ENCODE measurements at places on chromosomes 11 and 22.

DNA sequence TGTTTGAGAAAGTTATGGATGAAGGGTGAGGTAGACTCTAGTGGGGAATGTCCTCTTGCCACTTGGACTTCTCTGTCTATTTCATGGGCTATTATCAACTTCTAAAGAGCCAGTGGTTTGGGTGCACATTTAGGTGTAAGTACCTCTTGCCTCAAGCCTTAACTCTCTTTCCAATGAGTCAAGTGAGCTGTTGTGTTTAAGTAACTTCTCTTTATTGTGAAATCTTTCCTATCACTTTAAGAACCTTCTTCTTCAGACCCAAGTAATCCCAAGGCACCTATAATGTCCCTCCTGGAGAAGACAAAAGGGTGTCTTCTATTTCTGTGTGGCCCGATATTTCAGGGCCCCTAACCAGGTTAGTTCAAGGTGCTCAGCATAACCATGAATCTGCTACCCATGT lies 90.5 kb upstream of the VPREB1 start:
- DNase-seq = no peak

DNA sequence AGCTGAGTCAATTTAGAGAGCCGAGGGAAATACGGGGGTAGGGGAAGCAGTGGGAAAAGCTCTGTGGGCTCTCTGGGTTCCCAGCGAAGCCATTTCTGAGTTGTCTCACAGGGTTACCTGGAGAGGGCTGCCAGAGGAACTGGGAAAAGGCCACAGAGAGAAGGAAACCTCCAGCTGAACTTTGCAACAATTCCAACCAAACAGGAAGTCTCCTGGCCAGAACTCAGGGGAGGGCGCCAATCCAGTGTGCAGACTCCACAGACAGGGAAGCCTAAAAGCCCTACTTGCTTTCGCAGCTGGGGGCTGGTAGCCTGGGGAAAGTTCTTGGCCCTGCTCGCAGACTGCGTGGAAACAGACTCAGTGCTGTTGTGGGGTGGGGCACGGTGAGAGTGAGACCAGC lies 23.1 kb upstream of the GNAZ start:
- no peak for DNase-seq

DNA sequence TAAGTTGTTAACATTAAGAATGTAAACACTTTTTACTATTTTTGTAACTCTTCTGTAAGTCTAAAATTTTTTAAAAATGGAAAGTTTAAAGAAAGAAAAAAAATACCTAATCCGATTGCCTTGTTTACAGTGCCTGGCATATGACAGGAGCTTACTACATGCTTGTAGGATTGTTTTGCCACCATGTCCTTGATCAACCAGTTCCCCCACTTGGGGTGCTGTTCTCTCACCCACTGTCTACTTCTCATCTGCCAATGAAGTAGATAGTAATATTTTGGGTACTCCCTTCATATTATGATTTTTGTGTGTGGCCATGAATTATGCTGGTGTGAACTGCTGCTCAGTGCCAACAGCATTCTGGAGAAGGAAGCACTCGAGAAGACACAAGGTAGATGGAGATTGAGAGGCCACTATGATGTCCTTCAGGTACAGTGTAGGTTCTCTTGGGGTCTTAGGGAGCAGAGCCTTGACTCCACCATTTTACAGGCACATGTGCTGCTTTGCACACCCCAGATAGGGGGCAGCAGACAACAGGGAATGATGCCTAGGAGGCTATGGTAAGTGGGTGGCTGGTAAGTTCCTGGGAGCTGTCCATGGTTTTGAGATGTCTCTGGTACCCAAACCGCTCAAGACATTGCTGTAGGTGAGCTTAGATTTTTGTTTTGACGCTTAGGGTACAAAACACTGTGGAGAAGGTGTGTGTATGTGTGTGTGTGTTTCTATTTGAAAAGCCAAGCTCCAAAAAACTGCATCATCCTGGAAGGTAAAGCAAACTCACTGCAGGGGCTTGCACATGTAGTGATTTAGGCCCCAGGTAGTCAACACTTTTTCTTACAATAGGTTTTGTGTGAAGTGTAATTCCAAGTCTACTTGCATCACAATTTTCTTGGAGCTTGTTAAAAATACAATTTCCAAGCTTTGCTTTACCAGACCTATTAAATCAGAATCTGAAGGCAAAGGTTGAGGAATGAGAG lies 494.5 kb upstream of the LARGE1 start:
- DNase-seq = no peak

DNA sequence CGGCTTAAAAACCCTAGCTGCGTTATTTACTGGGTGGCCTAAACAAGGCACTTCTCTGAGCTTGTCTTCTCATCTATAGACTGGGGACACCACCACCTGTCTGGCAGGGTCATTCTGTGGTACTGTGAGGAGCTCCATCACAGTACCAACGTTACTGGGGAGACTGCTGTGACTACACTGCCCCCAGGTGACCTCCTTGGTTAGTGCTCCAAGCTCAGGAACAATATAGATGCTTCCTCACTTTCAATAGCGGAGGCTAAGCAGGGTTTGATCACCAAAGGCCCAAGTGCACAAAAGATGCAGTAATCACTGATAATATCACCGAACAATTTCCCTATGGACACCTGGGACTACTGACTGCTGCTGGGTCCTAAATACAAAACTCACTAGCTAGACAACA lies 18.8 kb downstream of the PRPF19 start:
- DNase-seq = no peak

DNA sequence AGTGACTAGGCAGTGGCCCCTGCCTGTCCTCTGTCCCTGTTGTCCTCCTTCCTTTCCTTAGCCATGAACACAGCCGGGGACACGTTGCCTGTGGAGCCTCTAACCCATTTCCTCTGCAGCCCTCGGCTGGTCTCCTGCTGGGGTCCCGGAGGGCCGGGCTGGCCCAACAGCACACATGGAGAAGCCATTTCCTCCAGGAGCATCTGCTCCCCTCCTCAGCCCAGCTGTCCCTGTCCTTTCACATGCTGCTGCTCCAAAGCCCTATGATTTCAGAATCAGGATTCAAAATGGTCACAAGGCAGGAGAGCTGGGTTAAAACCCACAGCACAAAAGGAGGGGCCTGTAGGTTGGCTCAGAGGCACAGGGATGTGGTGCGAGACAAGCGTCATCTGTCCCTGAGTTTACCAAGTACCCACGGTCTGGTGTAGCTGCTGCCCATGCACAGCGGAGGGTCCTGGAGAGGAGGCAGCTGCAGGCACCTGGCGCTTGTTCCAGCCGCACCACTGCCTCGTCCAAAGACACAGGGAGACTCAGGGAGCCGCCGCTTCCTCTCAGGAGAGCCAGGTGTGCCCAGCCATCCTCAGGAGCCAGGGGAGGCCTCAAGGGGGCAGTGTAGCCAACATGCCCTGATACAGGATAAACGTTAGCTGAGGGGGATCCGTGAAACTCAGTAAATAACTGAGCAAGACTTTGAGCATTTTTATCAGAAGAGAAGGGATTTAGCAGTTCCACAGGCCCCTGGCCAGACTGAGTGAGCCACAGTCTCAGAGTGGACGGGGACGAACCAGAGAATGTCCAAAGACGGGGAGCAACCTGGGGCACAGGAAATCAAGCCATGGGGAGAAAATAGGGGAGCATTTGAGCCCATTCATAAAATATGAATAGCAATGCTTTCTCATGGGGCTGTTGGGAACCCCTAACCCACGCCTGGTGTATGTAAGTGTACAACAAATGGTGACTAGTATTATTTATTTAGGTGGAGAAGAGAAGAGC lies 3.9 kb upstream of the VSIG10L2 start:
- peak; percentile 12 for DNase-seq

DNA sequence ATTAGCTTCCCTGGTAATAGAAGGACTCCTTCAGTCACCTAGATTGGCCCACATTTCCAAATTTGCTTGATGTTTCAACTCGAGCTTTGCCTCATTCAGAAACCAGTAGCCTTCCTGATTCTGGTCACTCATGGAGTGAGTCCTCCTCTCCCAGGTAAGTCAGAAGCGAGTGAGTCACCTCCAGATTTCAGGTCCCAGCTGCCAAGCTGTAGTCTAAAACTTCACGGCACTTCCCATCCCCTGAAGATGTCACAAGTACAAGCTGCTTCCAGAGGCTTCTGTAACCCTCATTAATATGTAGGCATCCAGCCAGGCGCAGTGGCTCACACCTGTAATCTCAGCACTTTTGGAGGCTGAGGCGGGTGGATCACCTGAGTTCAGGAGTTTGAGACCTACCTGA lies 23.5 kb downstream of the ARHGAP8 start:
- no peak for DNase-seq

DNA sequence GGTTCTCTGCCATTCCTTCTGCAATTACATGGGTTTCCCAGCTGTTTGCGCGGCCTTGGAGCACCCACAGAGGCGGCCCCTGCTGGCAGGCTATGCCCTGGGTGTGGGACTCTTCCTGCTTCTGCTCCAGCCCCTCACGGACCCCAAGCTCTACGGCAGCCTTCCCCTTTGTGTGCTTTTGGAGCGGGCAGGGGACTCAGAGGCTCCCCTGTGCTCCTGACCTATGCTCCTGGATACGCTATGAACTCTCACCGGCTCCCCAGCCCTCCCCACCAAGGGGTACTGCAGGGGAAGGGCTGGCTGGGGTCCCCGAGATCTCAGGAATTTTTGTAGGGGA lies 2.6 kb downstream of the RCE1 start:
- DNase-seq = no peak

DNA sequence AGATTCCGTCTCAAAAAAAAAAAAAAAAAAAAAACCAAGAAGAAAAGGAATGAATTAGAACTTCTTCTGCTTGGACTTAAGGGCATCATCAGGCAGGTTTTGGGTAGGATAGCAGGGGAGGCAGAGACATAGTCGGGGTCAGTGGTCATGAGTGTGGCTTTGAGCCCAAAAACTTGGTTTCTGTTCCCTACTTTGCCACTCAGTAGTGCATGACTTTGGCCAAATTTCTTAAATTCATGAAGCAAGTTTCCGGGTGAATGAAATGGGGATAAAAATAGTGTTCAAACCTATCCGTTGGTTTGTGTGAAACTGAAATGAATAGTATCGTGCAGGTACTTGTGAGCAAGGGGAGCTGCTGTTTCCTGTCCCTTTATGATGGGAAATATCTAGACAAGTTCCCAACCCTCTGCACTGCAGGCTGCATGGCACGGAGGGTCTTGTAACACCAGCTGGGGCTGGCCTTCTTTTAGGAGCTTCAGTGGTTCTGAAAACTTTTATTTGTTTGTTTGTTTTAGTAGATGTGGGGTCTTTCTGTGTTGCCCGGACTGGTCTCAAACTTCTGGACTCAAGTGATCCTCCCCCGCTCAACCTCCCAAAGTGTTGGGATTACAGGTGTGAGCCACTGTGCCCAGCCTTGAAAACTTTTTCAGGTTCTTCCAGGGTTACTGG lies 18.4 kb downstream of the NEAT1 start:
- DNase-seq = no peak

DNA sequence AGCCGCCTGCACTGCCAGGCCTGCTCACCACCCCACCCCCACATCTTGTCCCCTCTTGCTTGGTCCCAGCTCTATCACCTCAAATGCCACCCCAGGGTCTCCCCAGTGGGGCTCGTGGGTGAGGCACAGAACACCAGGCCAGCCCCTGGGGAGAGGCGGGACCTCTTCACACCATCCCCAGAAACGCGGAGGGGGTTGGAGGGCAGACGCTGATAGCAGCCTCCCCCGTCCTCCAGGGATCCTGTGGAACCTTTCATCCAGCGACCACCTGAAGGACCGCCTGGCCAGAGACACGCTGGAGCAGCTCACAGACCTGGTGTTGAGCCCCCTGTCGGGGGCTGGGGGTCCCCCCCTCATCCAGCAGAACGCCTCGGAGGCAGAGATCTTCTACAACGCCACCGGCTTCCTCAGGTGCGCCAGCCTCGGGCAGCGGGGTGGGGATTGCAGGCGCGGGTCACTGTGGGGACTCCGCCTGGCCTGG lies 5.8 kb downstream of the PKP3 start:
- no peak for DNase-seq

- no peak for DNase-seq
These were observed 250.0 kb downstream of the NXPE2 start for GRCh38 chr11:114928260-114928870.

DNA sequence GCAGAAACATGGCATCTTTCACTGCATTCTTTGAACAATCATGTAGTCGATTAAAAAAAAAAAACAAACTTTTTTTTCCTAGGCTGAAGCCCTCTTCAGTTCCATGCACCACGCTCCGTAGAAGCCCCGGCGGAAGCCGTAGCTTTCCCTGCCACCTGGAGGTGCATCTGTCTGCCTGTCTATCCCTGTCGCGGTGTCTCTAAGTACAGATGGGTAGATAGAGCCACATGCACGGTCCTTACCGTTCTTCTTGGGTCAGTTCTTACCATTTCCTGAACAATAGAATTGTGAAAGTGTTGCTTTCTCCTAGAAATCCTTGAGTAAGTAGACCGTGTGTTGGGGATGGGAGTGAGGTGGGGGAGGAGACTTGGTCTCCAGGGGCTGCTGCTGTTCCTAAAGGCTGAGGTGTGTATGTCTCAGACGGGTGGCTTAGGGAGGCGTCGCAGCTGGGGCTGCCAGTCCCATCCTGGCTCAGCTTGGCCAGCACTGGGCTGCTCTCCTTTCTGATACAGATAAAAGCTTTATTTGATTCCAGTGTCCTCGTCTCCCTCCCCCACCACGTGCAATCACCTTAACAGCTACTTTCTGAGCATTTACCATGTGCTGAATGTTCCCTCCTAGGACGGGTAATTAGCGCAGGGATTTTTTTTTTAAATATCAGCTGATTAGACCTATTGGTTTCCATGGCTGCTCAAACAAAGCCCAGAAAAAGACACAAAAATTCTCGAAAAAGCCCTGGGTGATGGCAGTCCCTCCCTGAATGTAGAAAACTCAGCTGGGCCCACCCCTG lies 46.8 kb downstream of the MACROD1 start:
- DNase-seq = no peak

GRCh38 chr11:17991783-17992433 lies 20.9 kb downstream of the SERGEF start:
- no peak for DNase-seq

- no peak for DNase-seq
These were observed 7.9 kb downstream of the GNB1L start for GRCh38 chr22:19846620-19847344.

GRCh38 chr22:33697640-33698039 lies 222.6 kb downstream of the LARGE1 start:
- no peak for DNase-seq

DNA sequence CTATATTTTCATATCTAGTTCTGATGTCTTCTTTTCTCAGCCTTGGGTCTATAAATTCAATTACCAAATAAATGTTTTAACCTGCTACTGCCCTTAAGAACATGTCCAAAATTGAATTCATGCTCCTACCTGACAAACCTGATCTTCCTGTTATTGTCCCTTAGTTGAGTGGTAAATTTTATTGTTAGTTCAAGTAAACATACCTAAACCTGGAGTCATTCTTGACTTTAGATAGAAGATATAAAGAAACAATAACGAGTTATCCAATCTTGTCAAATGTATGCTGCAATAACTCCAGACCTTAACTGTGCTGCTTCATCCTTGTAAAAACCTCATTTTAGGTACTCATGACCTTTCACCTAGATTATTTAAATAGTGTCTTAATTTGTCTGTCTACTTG lies 34.6 kb upstream of the SC5D start:
- DNase-seq = no peak

GRCh38 chr11:130671801-130672700 lies 223.6 kb downstream of the ADAMTS15 start:
- no peak for DNase-seq

DNA sequence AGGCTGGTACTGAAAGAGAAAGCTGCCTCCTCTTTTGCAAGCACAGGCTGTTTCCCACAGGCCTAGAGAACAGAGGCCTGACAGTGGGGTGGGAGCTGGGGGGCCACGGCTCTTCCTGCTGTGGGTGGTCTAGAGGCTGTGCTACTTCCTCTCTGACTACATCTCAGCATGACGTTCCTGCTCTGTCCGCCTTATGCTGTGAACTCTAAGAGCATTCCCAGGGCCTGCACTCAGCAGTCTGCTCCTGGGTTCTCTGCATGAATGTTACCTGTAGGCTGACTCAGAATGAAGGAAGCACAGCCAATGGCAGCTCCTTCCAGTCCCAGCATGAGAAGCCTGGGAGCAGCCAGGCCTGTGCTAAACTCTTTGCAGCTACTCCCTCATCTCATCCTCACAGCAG lies 534.3 kb downstream of the NTM start:
- no peak for DNase-seq
